ENCODE measurements at places on chromosomes 5 and 9.
A peak's percentile ranks its signal among the peaks of the same experiment; 100 is the strongest.

DNA sequence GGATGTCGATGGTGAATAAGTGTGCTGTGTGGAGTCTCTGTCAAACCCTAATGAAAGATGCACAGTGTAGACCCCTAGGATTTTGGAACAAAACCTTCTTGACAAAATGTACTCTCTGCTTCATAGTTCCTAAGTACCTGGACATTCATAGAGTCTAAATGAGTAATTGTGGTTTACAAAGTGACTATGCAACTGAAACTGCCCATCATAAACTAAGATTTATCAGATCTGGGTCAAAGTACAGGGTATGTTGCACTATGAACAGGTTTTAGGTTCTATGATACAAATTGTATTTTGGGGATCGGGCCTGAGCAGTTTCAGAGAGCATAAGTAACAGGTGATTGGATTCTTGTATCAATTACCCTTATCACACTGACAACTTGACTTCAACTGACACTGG lies 79.4 kb downstream of the LURAP1L start:
- DNase-seq, result no peak

GRCh38 chr5:136143763-136144162 lies 11.1 kb downstream of the SMAD5 start:
- DNase-seq, result no peak

- DNase-seq, result no peak
Measured at GRCh38 chr5:164422400-164422799, 917.0 kb downstream of the MAT2B start.

- DNase-seq, result no peak
Measured at GRCh38 chr9:133032171-133032570, 1.4 kb downstream of the GTF3C5 start.

GRCh38 chr5:88258636-88259035 lies 10.0 kb downstream of the TMEM161B start:
- DNase-seq, result no peak

DNA sequence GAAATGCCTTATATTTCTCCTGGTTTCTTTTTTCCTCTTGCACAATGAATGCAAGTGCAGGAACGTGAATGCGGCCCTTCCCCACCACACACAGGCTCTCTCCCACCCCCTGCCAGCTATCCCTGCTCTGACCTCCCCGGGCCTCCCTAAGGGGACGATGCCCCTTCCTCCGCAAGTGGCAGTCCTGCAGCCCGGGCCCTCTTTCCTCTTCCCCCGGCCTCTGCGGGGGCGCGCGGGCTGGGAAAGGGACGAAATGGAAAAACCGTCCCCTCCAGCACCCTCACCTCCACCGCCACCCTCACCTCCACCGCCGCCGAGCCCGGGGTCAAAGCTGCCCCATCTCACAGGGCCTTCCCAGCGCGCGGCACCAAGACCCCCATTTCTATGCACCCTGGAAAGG lies 44.7 kb downstream of the GAS1 start:
- DNase-seq, result no peak

- DNase-seq, result no peak
Measured at GRCh38 chr5:51388488-51389287, 5.4 kb downstream of the ISL1 start.

DNA sequence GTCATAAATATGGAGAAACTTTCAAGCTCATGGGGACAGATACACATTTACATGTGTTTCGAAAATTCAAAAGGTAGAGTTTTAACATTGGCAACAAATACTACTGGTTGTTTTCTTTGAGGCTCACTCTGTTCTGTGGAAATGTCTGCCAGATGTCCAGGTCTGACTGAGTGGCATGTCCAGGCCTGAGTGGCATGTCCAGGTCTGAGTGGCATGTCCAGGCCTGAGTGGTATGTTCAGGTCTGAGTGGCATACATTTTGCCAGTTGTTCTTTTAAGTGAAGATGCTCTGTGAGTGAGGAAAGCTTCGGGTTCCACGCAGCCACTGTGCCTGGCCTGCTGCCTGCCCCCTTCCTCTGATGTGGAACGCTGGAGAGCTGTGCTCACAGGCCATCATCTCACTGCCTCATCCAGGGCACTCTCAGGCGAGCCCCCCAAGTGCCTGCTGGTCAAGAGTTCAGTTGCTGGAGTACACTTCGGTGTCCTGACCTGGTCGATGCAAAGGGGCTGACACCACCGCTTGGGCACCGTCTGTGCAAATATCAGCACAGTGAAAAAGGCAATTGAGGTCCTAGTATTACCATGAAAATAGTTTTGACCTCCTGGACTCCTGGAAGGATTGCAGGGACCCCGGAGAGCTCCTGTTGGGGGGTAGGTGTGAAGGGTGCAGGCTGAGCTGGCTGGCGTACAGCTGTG lies 89.9 kb downstream of the EHMT1 start:
- DNase-seq, result no peak

DNA sequence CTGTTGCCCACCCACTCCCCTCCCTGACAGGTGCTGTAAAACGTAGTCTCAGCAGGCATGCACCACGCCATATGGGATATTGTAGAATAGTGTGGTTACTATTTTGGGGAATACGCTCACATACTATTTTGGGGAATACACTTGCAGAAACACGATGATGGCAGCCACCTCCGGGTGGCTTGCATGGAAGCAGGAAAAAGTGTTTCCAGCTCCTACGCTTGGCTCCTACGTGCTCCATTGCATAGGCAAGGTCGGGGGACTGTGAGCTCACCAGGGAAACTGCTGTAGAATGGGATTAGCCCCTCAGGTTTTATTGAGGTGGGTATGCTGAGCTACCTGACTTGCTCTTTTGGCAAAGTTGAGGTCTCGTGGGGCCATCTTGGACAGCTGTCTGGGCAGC lies 160.3 kb upstream of the NFIL3 start:
- no peak for DNase-seq

GRCh38 chr9:133608889-133609288 lies 300 bp downstream of the FAM163B start:
- no peak for DNase-seq

DNA sequence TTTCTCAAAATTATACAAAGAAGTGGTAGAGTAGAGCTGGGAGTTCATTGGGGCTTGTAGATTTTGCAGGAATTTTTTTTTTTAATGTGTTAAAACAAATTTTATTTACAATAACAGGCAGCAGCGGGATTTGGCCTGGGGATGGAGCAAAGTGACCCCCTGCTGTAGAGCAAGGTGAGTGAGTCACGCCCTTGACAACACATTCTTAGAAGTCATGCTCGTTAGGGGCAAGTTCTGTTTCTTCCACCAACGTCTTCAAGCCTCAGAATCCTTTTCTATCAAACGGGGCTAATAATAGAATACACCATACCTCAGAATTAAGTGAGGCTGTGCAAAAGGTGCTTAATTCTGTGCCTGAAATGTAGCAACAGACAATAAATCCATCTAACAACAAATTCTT lies 1.1 kb upstream of the ANKDD1B start:
- no peak for DNase-seq

GRCh38 chr9:92324889-92325268 lies 271 bp downstream of the NOL8 start:
- no peak for DNase-seq

DNA sequence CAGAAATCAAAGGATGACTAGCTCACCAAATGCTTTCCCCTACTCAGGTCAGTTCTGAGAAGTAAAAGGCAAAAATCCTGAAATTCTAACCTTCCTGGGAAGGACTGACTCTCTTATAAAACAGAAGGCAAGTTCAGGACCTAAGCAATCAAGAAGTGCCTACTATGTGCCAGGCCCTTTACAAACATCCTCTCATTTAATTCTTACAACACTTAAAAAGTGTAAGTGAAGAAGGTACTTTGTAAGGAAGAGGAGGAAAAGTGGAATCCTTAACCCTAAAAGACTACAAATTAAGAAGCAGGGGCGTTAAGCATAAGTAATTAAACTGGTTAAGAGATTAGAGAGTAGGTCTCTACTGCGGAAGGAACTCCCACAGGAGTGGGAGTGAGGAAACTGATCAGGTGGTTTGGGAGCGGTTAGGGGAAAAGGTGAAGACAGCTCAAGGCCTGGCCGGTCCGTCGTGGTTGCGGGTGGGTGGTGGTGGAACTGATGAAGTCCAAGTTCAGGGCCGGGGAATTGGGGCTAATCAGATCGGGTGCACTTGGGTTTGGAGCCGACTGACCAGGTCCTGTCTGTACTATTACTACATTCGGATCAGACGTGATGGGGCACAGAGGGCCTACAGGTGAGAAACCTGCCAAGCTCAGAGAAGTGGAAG lies 839 bp downstream of the MED27 start:
- peak; percentile 8 for DNase-seq

DNA sequence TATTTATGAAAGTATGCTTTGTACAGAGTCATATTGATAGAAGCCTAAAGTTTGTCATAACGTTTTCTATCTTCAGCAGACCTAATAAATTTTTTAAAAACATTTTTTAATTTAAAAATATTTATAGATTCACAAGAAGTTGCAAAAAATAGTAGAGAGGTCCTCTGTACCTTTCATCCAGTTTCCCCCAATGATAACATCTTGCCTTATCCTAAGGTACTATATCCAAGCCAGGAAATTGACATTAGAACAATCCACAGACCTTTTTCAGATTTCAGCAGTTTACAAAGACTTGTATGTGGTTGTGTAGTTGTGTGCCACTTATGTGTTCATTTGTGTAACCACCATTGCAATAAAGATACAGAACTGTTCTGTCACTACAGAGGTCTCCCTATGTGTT lies 88.5 kb downstream of the SLC12A2 start:
- no peak for DNase-seq

DNA sequence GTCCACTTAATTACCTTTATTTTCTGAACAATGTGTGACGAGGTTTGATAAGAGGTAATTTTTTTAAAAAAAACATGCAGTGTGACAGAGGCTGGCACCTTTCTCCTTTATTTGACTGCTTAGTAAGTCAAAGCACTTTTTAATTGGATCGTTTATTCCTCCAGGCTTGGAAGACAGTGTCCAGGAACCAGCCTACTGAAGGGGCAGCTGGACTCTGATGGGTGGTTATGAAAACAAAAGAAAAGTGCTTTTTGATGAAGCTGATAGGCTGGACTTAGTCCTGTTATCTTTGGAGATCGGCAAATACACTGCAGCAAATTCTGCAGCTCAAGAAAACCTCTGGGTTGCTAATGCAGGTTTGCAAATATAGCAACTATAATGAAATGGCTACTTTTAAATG lies 141.7 kb downstream of the DCP2 start:
- DNase-seq, result no peak

DNA sequence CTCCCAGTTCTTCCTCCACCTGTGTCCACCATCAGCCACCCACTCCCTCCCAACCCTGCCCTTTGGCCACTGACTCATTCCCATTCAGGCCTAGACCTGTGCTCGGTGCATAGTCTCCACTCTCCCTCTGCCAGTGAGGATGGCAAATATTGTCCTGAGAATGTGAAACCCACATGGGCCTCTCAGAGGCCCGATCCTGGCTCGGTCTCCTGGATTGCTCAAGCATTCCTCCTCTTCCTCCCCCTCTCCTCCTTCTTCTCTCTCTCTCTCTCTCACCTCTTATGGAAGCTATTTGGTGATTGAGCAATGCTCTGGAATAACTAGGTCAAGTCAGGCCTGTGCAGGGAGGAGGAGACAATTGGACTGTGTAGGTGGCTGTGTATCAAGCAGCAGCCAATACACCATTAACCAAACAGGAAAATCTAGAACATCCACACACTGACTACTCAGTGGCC lies 99.9 kb downstream of the KLF4 start:
- DNase-seq, result no peak

GRCh38 chr9:132478353-132479050 lies 68.5 kb downstream of the CFAP77 start:
- DNase-seq, result no peak

DNA sequence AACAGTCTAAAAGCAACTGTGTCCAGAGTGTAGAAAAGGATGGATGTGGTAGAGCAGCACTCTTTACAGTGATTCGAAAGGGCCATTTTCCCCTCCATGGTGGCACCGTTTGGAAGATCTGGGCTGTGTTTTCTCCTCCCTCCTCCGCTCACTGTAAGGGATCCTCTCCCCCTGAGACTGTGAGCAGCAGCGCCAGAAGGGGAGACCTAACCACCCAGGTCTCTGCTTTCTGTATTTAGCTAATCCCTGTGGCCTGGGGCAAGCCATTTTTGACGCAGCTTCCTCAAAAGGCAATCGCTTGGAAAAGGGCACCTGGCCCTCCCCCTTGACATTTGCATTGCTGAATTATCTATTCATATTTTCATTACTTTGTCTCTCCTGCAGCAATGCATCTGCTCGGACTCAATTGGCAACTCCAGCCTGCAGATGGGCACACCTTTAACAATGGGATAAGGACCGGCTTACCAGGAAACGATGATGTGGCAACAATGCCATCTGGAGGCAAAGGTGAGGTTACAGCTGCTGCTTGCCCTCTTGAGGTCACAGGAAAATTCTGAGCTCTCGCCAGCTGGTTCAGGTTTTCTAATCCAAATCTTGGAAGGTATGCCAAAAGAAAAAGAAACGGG lies 244.3 kb upstream of the WWC1 start:
- peak; percentile 31 for DNase-seq

GRCh38 chr9:125119643-125120286 lies 23.6 kb downstream of the SCAI start:
- peak; percentile 58 for DNase-seq

DNA sequence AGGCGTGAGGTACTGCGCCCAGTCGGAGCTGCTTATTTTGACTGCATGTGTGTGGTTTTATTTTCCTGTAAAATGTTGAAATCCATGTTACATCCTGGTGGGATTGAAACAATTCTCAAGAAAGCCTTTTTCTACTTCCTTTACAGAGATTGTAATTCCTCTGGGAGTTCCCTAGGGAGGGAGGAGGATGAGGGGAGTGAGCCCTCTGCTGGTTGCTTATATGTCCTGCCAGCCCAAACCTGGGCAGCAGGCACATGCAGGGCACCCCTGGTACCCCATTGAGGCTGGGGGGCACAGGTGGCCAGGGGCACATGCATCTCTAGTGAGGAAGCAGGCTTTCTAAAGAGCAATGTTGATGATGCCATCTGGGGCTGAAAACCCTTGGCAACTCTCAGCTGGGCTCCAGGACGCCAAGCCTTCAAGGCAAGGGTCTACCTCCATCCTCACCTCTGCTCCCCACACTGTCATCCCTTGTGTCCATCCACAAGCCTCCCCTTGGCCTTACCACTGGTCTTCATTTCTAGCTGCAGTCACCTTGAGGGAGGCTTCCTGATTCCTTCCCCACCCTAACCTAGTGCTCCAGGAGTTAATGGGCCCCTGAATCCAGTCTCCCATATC lies 84.7 kb upstream of the TNFSF8 start:
- DNase-seq, result peak; percentile 48
